ENCODE measurements at places on chromosomes 13 and 19. TPM values are rescaled to one million over a fixed set of nuclear protein-coding genes. Genes with fewer than 3 reads are reported as not detected.

GRCh38 chr13:89082623-89083022 lies 1411.5 kb downstream of the SLITRK5 start:
- DNase-seq: no peak

SIGLEC14 gene
- total RNA-seq: 9.2 TPM

- peak; percentile 91 for DNase-seq
Observed at GRCh38 chr19:6521718-6522646, 8.8 kb upstream of the TNFSF9 start.

DNA sequence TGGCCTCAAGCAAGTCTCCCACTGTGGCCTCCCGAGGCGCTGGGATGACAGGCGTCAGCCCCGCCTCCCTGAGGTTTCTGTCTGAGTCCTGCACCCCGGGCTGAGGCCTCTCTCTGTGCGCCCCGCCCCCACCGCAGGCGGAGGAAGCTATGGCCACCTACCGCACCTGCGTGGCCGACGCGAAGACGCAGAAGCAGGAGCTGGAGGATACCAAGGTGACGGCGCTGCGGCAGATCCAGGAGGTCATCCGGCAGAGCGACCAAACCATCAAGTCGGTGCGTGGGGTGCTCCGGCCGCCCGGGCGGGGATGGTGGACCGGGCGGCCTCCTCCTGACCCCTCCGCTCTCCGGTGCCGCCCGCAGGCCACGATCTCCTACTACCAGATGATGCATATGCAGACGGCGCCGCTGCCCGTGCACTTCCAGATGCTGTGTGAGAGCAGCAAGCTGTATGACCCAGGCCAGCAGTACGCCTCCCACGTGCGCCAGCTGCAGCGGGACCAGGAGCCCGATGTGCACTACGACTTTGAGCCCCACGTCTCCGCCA lies 12.7 kb downstream of the ARHGAP45 start:
- DNase-seq: no peak

DCT gene
- total RNA-seq: 0.10 TPM

PHLDB3 gene
- total RNA-seq: 31.1 TPM

DNA sequence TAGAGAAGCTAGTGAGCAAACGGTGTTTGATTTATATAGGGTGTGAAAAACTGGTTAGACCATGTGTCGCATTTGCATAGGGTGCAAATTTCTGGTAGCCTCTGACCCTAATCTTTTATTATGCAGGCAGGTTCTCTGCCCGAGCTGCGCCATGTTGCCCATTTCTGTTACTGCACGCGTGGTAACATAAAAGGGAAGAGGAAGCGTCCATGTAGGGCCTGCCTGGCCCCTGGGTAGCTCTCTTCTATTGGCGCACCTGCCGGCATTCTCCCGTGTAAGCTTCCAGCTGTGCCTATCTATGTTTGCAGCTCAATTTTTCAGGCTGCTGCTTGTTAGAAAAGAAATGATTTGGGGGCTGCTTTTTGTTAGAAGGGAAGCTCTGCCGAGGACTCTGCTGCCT lies 14.0 kb upstream of the CD70 start:
- DNase-seq: no peak

DNA sequence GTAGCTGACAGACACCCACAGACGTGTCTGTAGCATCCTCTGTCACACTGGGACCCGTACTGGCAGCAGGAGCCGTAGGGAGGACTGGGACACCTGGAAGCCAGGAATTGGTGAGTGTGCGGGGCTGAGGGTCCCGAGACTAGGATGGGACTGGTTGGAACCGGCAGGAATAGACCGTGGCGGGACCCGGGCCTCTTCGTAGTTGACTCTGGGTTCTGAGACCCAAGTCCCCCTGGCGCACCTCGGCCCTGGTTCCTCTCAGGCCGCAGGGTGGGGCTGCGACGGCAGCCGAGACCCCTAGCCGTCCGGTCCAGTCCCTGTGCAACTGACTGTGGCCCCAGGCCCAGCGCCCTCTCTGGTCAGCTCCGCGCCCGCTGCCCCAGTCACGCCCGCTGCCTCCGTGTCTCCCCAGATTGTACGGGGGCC lies 64.7 kb downstream of the ZNF823 start:
- no peak for DNase-seq

USHBP1 gene
- total RNA-seq: 0.12 TPM

TPTE2 gene
- total RNA-seq: not detected

Data from B cell (primary cell).